ENCODE measurements at places on chromosomes 3 and 15. TPM values are rescaled to one million over a fixed set of nuclear protein-coding genes. Genes with fewer than 3 reads are reported as not detected.

Gene IQCH
- total RNA-seq: 5.7 TPM

Gene PSTPIP1
- 1.1 TPM for total RNA-seq

Gene ERICH6
- total RNA-seq: 0.06 TPM

Gene SPRED1
- 64.2 TPM for total RNA-seq

Gene RPUSD2
- total RNA-seq: 8.9 TPM
